ENCODE measurements at places on chromosomes 1 and 21.

DNA sequence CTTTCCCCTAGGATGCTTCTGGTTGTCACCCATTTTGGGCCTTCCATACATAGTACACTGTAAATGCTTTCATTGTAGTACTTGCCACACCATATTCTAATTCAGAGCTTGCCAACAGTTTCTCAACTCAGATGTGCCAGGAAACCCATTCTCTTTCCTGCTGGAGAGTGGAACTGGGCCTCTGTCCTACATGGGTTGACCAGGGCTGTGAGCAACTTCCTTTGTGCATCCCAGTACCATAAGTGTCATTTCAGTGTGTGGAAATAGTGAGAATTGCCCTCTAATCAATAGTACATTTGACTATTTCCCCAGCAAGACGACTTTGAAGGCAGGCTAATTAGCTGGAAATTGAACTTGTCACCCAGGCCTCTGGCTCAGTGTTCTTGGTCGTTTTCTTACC, 74.8 kb downstream of the MTR start:
- DNase-seq = no peak

- peak; percentile 99 for DNase-seq
Observed at GRCh38 chr1:94666797-94667196, 125.2 kb upstream of the F3 start.

GRCh38 chr1:106224426-106224825, 832.0 kb upstream of the PRMT6 start:
- DNase-seq = no peak

GRCh38 chr21:38920631-38921398, 115.1 kb downstream of the ETS2 start:
- no peak for DNase-seq
